ENCODE measurements at places on chromosomes 6 and 20. TPM values are rescaled to one million over a fixed set of nuclear protein-coding genes. Genes with fewer than 3 reads are reported as not detected.

GRCh38 chr6:89371849-89372505 is 19.5 kb upstream of the UBE2J1 start:
- DNase-seq, result no peak

DNA sequence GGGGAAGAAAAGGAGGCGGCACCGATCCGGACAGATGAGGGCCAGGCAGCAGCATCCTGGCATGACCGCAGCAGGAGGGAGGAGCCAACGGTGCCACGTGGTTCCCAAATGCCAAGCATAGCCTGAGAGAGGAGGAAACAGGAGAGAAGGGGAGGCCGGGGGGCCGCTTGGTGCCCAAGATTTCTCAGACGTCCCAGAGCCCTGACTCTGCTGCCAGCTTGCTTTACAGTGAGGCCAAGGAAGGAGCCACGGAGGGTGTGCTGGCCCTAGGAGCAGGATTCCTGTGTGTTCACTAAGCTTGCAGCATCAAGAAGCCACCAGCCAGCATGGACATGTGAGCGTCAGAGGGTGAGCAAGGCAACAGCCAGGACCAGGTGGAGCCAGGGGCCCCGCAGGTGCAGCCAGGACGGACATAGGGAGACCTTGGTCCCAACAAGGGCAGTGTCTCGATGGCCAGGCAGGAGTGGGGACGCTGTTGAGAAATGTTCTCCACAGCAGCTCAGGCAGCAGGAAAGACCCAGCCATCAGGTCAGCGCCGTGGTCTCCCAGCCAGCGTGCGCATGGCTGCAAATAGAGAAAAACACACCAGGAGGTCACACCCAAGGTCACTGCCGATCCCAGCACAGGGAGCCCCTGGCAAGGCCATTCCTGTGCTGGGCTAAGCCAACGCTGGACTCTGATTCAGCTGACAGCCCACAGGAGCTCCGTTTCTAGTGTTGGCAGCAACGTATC is 143.7 kb downstream of the DLL1 start:
- no peak for DNase-seq

LY6G6D gene
- 6.6 TPM for total RNA-seq

DNA sequence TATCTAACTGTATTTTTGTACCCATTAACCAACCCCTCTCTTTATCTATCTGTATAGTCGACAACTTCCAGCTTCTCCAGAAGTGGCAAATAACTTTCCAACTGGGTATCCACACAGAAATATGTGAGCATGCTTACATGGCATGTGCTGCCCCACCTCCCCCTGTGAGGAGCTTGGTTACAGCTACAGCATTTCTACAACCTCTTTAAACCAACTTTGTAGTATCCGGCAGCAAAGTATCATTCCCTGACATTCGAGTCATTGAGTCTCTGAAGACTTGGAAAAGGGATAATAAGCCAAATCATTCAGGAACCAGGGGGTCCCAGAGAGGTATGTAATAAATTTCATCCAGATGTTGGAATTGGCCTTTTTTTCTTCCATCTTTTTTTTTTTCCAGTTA is 48.2 kb upstream of the ASIP start:
- no peak for DNase-seq

DNA sequence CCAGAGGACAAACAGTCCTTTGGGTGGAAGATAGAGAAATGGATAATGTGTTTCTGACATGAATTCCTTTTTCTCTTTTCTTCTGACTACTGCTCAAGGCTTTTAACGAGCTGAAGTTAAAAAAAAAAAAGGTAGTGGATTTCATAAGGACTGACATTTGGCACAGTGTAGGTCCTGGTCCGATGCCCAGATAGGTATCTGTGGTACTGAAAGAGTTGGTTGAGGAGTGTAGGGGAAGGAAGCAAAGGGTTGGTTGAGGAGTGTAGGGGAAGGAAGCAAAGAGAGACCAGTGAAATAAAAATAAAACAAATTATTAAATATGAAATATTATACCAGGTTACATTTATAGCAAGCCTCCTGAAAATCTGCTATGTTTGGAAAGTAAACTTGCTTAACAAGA is 11.8 kb downstream of the UTRN start:
- DNase-seq, result no peak

SLC22A16 gene
- 0.66 TPM for total RNA-seq

GRCh38 chr20:53884859-53885541 is 185.4 kb downstream of the BCAS1 start:
- DNase-seq, result no peak

CST2 gene
- total RNA-seq, result not detected

DCDC2 gene
- 2.4 TPM for total RNA-seq

- peak; percentile 61 for DNase-seq
Observed at GRCh38 chr20:11891776-11892545, 25.7 kb upstream of the BTBD3 start.

- no peak for DNase-seq
Observed at GRCh38 chr20:48339190-48339985, 488.4 kb downstream of the PREX1 start.

MACROD2 gene
- 25.8 TPM for total RNA-seq

MAPK13 gene
- total RNA-seq, result 2.8 TPM

DNA sequence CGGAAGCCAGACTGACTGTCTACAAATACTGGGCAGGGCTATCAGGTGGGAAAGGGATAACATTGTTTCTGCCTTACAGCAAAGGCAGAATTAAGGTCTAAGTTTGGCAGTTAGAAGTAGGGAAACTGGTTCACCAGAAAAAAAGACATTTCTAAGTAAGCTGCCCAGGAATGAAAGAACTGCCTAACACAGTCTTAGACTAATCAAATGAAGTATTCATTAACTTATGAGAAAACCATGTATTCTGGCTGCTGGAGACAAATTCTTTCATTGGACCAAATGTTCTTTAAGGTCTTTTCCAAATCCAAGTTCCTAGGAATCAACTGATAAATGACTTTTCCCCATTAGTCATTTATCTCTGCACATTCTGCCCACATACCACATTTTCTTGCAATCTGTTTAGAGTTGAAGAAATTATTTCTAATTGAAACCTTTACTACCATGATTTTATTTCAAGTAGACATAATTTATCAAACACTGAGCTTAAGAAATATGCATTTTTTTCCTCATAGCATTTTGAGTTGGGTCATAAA is 120.3 kb upstream of the OGFRL1 start:
- DNase-seq, result no peak

HLA-DQA2 gene
- total RNA-seq, result not detected

- DNase-seq, result no peak
Observed at GRCh38 chr20:19817017-19817416, 59.0 kb downstream of the RIN2 start.

DNA sequence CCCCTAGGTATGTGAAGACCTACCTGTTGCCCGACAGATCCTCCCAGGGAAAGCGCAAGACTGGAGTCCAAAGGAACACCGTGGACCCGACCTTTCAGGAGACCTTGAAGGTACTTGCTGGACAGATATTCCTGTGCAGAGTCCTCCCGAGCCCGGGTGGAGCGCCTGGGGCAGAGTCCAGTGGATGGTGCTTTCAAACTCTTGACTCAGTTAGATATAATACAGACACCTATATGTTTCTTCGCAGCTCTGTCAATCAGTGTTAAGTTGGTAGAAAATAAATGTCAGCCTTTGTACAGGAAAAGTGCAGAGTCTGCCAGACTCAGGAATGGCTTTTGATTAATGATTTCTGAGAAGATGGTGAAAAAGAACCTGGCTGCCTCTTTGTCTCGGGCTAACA is 67.2 kb downstream of the EZR start:
- DNase-seq, result peak; percentile 44

- no peak for DNase-seq
Observed at GRCh38 chr6:167152862-167153261, 4.9 kb downstream of the GPR31 start.

- peak; percentile 28 for DNase-seq
Observed at GRCh38 chr20:6079016-6079415, 25.2 kb upstream of the LRRN4 start.

- DNase-seq, result no peak
Observed at GRCh38 chr6:107272246-107272645, 156.9 kb upstream of the BEND3 start.

DNA sequence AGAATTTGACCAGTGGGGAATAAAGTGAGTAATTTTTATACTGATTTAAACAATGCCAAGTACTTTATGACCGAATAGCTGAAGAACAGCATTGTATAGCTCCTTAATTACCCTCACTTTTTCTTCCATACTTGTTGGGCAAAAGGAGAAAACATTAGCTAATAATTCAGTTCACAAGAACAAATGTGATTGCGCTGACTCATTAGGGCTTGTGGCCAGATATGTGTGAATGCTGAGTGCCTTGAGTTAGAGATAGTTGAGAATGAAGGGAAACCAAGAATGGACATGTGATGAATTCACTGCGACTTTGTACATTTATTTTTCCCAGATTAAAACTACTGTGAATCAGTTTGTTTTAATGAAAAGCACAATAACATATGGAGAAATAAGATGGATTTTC is 669.4 kb downstream of the TFAP2A start:
- DNase-seq, result no peak

GRCh38 chr20:953742-954141 is 37.6 kb upstream of the ANGPT4 start:
- DNase-seq, result no peak

- DNase-seq, result no peak
Observed at GRCh38 chr20:33875055-33875454, 63.9 kb downstream of the CHMP4B start.

DNA sequence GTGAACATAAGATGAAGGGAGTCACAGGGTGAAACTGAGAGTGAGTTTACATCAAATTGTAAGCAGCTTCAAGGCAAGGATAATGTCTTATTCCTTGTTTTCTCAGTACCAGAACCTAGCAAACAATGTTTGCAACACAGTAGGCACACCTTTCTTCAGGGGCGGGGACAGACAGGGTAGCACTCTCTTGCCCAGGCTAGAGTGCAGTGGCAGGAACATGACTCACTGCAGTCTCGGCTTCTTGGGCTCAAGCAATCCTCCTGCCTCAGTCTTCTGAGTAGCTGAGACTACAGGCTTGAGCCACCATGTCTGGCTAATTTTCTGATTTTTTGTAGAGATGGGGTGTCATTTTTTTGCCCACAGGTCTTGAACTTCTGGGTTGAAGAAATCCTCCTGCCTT is 299.8 kb downstream of the CD83 start:
- no peak for DNase-seq

- DNase-seq, result no peak
Observed at GRCh38 chr6:145329257-145329656, 406.1 kb downstream of the EPM2A start.

GRCh38 chr6:137737836-137738596 is 129.0 kb upstream of the TNFAIP3 start:
- no peak for DNase-seq

IL17A gene
- not detected for total RNA-seq

ARMC2 gene
- total RNA-seq, result 15.1 TPM

DNA sequence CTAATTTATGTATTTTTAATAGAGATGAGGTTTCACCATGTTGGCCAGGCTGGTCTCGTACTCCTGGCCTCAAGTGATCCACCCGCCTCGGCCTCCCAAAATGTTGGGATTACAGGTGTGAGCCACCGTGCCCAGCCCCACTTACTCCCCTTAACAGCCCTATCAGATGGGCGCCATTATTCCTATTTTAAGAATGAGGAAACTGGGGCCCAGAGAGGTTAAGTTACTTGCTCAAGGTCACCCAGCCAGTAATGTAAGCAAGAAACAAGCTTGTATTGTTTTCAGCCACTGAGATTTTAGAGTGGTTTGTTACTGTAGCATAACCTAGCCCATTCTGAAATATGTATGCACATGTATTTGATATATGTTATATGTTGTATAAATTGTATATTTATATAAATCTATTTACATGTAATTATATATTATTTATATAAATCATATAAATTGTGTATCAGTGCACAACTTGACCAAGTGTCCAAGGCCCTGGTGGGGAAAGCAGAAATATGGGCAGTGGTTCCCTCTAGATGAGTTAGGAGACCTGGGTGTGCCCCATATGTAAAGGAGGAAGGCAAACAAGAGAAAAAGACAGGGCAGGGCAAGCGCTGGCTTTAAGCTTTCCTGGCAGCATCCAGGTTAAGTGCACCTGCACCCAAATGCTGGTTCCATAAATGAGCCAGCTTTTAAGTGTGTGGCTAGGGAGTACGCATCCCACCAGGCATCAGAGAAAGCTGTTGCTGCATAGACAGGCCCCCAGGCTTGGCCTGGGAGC is 1.2 kb upstream of the GUCA1A start:
- DNase-seq, result no peak
